ENCODE measurements at places on chromosomes 1 and 21. TPM values are rescaled to one million over a fixed set of nuclear protein-coding genes. Genes with fewer than 3 reads are reported as not detected.

- DNase-seq: no peak
Measured at GRCh38 chr1:201359031-201359872, 18.2 kb downstream of the TNNT2 start.

The ZBED6 gene
- 17.6 TPM for total RNA-seq

DNA sequence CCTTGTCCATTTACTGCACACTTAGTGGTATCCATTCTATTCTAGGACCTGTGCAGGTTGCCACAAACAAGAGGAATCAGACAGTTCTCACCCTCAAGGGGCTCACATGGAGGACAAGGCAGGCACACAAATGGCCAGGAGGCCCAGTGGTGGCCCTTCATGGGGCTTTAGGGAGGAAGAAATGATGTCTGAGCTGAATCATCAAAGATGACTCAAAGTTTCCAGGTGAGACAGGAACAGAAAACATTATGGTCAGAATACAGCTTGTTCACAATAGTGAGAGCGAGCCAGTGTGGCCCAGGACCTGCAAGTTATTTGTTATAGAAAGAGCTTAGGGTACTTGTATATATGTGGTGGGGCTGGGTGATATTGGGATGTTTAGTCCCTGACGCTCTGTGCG, 26.4 kb downstream of the SHISAL2A start:
- no peak for DNase-seq

DNA sequence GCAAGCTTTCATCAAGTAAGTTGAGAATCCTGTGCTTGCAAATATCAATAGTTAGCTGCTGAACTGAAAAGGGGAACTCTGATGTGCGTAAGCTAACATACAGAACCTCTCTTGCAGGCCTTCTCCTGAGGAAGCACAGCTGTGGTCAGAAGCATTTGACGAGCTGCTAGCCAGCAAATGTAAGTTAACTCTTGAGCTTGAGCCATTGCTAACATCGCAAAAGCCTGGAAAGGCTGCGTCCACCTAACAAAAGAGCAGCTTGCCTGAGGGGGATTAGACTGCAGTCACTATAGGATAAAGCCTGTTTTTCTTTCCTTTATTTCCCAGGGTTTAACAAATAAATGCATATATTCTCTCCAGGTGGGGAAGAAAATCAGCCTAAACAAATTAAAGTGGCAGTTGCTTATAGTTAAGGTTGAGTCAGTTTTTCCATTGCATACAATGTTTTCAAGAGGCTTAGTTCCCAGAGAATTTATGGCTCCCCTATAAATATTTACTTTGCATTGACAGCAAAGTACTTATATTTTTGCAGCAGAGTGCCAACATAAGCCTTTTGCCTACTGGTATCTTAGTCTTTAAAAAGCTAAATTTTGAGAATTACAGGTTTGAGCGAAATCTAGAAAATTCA, 1.5 kb downstream of the RGS2 start:
- no peak for DNase-seq

The SZRD1 gene
- total RNA-seq: 82.8 TPM

DNA sequence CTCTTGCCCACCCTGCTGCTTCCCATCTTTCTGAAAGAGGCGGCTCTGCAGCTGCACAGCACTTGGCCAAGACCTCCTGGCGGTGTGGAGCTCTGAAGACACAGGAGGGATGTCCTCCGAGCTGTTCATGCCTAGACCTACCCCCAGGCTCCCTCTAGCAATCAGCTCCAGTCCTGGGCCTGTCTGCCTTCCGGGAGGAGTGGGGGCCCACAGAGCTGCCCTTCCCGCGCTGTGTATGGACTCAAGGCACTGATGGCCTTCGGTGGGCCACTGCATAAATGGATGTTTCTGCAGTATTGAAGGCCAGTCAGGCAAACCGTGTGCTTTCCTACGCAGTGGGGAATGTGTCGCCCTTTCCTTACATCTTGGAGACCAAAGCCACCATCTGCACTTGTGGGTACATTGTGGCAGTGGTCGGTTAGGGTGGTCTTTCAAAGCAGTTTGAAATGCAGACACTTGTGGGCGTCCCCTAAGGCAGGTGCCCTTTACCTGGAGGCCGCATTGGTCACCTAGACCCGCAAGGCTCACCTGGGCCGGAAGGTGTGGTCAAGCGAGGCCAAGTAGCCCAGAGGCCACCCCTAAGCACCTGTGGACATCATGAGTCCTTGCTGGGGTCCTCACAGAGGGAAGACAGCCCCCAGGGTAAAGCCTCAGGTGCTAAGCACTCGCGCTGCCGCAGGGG, 912 bp upstream of the PKNOX1 start:
- DNase-seq: no peak

GRCh38 chr1:181179987-181180365, 91.5 kb downstream of the IER5 start:
- DNase-seq: no peak

DNA sequence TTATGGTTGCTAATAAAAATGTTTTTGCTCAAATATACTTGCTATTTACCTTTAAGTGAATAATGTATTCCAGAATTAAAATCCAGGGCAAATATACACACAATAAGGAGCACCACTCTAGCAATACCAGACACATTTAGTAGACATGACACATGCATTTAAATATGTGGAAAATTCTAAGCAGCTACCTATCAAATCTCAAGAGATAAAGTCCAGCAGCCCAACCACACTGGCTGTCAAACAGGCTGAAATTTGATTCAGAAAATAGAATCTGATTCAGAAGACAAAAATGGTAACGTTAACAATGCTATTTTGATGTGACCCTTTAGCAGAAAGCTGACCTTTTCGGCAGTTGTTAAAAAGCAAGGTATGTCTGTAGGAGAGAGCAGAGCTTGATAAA, 42.3 kb downstream of the PLEKHO1 start:
- no peak for DNase-seq

DNA sequence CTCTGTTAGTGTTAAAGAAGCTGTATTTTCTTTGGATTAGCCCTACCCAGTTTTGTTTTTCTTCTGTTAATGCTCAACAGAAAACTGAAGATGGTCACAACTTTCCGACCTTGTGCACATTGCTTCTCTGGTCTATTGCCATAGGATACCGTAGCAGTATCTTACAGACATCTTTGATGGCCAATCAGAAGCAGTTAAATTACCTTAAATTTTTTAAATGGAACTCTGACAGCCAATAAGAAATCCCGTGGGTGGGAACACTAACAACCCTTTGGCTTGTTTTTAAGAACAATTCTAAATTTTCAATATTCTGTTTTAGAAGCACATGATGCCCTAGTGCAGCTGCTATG, 17.2 kb downstream of the NFYC start:
- DNase-seq: no peak

GRCh38 chr1:230626232-230626631, 16.0 kb upstream of the COG2 start:
- no peak for DNase-seq

The MYOM3 gene
- not detected for total RNA-seq

DNA sequence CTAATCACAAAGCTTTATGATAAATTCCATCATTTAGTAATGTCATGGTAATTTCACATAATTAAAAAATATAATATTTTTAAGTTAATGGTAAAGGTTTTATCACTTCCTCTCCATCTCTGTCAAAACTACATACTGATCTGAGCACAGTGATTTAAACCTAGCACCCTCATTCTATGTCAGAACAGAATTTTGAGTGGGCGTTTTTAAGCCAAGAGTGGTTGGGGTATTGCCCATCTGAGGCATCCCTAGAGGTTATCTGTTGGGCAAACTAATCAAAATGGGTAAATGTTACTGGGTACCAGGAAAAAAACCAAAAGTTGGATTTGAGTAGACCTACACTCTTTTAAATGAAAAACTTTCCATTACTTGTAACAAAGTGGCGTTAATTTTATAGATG, 100.7 kb upstream of the GFI1 start:
- DNase-seq: no peak

The CFHR5 gene
- total RNA-seq: not detected

GRCh38 chr1:66386712-66387111, 147.2 kb upstream of the SGIP1 start:
- DNase-seq: no peak

DNA sequence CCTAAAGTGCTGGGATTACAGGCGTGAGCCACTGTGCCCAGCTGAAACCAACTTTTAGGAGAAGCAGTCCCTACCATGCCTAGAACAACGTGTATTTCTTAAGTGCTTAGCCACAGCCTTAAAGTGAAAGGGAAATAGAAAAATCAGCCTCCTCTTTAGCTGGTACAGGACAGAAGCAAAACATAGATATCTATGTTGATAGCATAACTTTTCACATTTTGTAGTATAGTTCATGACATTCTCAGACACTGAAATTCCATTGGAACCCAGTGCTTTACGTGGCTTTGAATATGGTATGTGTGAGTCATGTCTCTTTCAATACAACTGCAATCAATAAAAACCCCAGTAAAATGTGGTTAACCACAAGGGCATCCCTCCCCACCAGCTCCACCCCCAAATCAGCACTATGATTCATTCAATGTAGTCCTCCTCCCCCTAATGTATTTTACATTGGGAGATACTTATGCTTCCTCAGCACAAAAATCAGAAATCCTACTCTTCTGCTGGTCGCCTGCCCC, 32.1 kb downstream of the TGFB2 start:
- DNase-seq: no peak

- DNase-seq: no peak
Measured at GRCh38 chr1:78385744-78386462, 104.9 kb upstream of the PTGFR start.

- no peak for DNase-seq
Measured at GRCh38 chr1:77412820-77413530, 131.2 kb downstream of the AK5 start.

GRCh38 chr1:208465786-208466590, 221.8 kb upstream of the PLXNA2 start:
- DNase-seq: no peak

DNA sequence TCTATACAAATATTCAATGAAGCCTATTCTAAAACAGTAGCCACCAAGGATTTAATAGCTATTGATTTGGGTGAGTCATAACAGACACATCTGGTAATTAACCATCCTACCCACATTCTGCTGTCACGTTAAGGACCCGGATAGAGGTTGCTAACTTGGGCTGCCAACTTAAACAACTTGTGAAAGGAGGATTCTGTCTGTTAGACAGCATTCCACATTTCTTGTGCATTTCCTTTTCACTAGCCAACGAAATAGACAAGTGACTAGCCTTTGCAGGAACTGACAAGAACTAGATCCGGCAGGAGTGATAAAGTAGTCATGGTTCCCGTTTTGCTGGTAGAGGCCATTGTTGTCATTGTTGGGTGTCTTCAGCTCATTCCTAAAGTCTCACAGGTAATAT, 9.5 kb downstream of the DSCAM start:
- no peak for DNase-seq

DNA sequence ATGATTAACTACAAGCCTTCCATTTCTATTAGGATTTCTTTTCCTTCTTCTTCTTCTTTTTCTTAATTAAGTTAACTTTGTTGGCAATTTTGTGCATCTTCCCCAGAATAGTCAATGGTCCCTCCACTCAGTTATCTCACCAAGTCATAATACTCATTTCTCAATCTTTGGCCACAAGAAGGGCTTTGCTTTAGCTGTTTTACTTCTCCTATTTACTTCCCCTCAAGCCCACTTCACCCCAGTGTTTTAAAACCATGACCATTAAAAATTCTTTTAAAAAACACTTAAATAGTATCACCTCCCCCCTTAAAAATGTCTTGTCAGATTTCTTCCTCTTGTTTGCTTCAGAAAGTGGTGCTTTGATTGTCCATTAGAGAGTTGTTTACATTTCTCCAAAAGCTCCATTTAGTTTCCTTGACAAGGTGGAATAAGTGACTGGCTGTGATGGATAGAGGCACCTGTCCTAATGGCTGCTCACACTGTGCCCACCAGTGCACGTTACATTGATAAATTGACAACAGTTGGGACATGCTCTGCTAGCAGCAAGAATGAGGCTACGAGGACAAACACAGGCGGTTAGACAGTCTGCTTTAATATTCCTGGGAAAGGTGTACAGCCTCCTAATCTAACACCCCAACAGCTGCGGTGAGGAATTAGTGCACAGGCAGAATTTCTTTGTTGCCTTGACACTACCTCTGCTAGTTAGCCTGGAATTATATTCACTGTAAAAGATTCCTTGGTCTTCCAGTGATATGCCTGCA, 354.7 kb downstream of the LMO4 start:
- no peak for DNase-seq

GRCh38 chr1:36760081-36760480, 274.2 kb downstream of the GRIK3 start:
- DNase-seq: no peak

GRCh38 chr1:153698923-153699714, 20.6 kb downstream of the NPR1 start:
- DNase-seq: no peak

- DNase-seq: peak; percentile 83
Measured at GRCh38 chr1:26044971-26045721, 772 bp downstream of the SLC30A2 start.

- DNase-seq: peak; percentile 55
Measured at GRCh38 chr1:17233675-17234320, 15.1 kb upstream of the PADI3 start.

The PGLYRP4 gene
- total RNA-seq: not detected

DNA sequence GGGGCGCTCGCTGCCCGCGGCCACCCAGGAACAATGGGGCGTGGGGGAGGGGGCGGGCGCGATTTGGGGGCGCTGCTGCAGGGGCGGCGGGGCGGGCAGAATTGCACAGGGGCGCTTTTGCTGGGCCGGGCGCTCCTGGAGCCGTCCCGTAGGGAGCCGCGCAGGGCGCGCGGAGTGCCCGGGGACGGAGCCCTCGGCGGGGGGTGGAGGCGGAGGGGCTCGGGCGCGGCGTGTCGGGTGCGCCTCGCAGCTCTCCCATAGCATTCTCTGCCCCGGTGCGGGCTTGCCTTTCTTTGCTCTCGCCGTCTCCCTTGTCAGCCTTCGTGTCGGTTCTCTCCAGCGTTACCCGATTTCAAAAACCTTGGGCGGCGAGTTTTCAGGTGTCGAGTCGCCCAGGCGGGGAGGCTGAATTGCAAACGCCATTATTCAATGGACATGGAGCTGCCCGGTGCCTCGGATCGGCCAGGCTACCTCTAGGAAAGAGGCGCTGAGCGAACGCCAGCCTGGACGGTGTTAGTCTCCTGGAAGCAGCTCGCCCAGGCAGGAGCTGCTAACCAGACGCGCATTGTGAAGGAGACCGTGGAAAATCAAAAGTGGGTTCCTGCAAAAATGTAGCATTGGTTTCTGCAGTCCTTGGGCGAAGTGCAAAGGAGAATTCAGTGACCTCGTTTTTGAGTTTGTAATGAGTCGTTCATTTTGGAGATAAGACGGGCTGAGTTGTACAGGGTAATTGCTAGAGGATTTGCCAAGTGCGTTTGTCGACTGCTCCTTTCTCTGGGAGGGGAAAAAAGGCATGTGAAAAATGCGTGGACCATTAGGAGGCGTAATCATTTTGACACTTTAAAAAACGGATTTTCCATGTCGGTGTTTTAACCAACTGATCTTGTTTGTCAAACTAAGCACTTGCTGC, 626 bp downstream of the CXADR start:
- DNase-seq: peak; percentile 65

GRCh38 chr1:6624710-6625583, at the start of gene THAP3:
TSS of gene THAP3 (plus strand) at chr1:6624868. CDS start at chr1:6625219, 351 bp downstream.
- peak; percentile 85 for DNase-seq

The C8B gene
- not detected for total RNA-seq
